ENCODE measurements at places on chromosomes 2 and 18. TPM values are rescaled to one million over a fixed set of nuclear protein-coding genes. Genes with fewer than 3 reads are reported as not detected.

DCDC2C gene
- polyA plus RNA-seq: not detected

DUSP19 gene
- polyA plus RNA-seq: 1.1 TPM

STK39 gene
- 14.0 TPM for polyA plus RNA-seq

UGT1A6 gene
- polyA plus RNA-seq: 133 TPM

TEKT4 gene
- polyA plus RNA-seq: not detected

GPR35 gene
- polyA plus RNA-seq: 0.17 TPM

All from keratinocyte (primary cell).